ENCODE measurements at places on chromosomes 5 and 9.

GRCh38 chr9:72480921-72481320, 40.5 kb upstream of the TMC1 start:
- no peak for DNase-seq

- DNase-seq = peak; percentile 74
Observed at GRCh38 chr9:107340920-107341632, 58.0 kb downstream of the RAD23B start.

- no peak for DNase-seq
Observed at GRCh38 chr5:144024545-144024944, 145.9 kb downstream of the YIPF5 start.

DNA sequence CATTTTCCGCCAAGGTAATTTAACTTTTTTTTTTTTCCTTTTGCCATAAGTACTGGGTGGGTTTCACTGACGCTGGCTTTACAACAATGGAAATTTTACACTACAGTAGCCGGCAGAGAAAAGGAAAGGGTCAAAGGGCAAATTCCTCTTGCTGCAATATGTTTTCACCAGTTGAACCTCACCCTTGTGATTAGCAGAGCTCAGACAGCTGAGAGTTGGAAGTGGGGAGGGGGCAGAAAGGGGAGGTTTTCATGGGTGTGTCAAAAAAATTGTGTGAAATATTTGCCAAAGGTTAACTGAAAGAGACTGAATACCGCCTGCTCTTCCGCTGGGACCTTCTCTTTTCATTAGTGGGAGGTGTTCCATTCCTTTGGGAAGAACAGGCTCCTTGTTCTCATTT, 296.9 kb downstream of the ADAMTS6 start:
- DNase-seq = no peak

DNA sequence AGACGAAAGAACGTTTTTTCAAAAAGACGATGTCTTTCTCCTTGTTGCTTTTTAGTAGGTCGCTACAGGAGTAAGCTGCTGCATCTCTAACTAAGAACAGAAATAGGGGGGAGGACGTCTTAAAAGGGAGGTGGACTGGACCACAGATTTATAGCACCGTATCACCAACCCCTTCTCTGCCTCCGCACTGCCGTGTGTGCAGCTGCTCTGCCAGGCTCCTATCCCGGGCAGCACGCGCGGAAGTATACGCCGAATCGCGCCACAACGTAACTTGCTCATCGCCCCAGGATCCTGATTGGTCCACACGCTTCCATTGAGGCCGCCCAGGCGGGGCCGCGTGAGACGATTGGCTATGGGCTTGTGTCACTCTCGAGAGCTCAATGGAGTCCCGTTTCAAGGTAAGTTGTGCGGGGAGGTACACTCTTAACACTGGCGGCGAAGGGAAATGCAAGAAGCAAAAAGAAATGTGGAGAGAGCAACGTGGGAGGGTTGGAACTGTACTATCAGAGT, at the start of gene ELAVL2:
Gene ELAVL2, minus strand, starts transcription at position 121 of the 510 bp plus-strand sequence. CDS start 64,006 bp downstream, outside the sequence.
- DNase-seq = no peak

- no peak for DNase-seq
Observed at GRCh38 chr9:136975644-136976043, 1.7 kb upstream of the PTGDS start.

DNA sequence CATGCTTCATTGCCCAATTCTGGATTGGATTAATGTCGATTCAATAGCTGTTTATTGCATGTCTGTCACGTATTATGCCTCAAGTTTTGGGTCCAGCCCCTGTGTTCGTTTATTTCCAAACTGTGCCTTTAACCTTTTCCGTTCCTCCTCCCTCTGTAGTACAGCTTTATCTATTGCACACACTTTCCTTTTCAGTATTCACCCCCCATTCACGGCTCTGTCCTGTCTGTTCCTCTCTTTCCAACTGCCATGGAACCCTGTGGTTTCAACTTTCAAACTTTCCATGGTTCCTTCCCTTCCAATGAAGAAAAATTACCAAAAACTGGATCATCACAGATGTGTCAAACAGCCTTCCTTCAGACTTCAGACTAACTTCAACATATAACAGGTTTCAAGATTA, 17.1 kb downstream of the SMARCA2 start:
- no peak for DNase-seq

DNA sequence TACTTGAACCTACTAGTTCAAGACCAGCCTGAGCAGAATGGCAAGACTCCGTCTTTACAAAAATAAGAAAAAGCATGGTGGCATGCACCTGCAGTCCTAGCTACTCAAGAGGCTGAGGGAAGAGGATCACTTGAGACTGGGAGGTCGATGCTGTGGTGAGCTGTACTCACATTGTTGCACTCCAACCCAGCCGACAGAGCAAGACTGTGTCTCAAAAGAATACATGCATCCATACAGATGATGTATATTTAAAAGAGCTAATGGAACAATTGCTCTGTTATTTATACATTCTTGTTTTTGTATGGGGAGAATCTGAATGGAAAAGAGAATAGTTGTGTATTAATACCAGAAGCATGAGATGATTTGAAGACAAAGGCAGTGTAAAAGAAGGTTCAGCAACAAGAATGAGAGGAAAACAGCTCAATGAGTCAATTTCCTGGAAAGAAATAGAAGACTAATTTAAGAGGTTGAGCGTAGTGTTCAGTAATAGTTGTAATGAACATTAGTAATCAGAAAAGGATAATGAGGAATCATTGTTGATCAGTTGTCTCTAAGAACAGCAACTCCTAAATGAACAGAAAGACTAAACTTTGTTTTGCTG, 1.9 kb upstream of the LRRC70 start:
- no peak for DNase-seq

- DNase-seq = no peak
Observed at GRCh38 chr9:129078691-129079503, 2.0 kb upstream of the DOLPP1 start.

DNA sequence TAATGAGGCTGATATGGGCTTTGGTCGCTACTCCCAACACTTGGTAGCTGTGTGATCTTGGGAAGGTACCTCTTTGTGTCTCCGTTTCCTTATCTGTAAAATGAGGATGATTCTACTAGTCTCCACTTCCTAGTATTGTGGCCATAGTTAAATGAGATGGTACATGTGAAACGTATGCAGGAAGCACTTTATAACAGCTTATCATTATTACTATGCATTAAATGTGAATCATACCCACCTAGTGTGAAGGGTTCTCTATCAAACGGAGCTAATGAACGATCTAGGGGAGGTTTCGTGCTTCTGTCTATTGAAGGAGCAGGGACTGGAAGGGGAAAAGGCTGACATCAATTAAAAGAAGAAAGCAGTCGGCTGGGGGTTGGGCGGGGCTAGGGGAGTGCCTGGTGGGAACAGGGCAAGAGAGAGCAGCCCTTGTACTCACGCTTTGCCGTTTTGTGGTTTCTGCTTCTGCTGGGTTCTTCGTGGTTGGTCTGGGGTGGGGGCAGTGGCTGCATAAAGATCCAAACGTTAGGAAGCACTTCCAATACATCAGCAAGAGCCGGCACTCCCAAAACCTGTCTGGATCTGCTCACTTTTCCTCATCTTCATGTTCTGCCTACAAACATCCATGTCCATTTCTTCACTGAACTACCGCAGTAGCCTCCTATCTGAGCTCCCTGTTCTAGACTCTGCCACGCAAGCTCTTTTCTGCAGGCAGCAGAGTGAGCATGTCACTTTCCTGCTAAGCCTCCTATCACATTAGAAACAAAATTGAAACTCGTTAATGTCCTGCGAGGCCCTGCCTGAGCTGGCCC, 30.8 kb downstream of the LCP2 start:
- peak; percentile 41 for DNase-seq

- DNase-seq = no peak
Observed at GRCh38 chr5:62460578-62460983, 48.0 kb downstream of the IPO11 start.

DNA sequence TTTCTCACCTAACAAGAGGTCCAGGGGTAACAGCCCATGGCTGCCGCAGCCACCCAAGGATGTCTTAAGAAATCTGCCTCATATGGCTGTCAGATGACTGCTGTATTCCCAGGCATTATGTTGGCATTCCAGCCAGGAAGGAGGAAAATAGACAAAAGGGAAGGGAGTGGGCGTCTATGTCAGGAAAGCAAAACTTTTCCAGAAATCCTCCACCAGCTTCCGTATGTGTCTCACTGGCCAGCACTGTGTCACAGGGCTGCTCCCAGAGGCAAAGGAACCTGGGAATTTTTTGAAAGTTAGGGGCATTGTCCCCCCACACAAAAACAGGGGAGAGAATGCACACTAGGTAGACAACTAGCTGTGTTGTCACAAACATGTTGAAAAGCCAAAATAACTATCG, 7.3 kb downstream of the BHMT2 start:
- no peak for DNase-seq

- DNase-seq = no peak
Observed at GRCh38 chr5:136382791-136383190, 17.4 kb upstream of the TRPC7 start.

- no peak for DNase-seq
Observed at GRCh38 chr5:2755076-2755680, 3.7 kb upstream of the IRX2 start.

DNA sequence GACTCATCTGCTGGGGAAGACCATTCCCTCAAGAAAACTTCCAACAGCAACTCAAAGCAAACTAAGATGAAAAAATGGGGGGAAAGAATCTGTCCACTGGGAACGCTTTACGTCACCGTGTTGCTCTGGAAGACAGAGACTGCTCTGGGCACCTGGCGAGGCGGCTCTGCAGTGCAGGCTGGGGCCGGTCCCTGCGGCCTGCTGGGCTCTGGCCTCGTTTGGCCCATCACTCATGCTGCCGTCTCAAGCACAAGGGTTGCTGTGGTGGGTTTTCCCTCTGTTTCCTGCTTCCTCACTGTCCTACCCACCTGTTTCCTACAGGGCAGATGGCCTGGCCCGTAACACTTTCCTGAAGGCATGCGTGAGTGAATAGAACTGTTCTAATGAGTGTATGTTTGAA, 92.9 kb upstream of the OTULINL start:
- no peak for DNase-seq

GRCh38 chr9:16267281-16268066, 603.0 kb downstream of the BNC2 start:
- no peak for DNase-seq

DNA sequence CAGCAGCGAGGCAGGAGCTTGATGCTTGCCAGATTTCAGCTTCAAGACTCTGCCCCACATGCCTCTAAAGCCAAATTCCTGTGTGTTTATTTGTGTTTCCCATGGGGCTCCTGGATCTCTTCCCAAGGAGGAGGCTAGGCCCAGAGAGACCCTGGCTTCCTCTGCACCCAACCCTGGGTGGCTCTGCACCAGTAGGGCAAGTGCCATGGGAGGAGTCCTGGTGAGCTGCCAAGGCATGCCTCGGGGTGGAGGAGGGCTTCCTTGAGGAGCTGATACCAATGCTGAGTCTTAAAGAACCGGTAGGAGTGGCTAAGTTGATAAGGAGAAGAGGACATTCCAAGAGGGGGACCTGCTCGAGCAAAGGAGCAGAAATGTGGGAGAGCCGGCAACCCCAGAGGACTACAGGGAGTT, 6.8 kb upstream of the TIFAB start:
- no peak for DNase-seq

DNA sequence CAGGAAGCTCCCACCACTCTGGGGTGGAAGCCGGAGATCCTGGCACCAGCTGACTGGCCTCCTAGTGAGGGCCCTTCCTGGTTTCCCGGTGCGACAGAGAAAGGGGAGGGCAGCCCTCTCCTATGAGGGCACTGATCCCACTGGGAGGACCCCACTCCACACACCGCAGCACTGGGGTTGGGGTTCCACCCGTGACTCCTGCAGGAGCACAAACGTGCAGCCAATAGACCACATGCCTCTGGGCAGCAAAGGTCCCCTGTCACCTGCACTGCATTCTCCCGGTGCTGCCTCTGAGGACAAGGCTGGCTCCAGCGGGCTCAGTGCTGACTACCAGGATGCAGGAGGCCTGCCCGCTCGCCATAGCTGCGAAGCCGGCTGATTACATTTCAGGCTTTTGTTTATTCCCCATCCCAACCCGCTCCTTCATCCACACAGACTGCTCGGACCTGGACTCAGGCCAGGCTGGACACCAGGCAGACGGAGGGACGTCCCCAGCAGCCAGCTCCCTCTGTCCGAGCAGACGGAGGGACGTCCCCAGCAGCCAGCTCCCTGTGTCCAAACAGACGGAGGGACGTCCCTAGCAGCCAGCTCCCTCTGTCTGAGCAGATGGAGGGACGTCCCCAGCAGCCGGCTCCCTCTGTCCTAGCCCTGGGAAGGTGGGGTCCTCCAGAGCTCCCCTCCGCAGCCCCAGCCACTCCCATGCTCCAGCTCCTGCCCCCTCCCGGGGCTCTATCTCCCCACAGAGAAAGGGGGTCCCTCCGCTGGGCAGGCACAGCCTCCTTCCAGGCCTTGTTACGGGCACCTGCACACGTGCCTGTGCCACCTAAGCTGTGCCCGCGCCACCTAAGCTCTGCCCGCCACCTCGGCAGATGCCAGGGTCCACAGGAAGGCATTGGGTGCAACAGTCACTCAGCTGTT, 8.8 kb upstream of the CEP72 start:
- DNase-seq = no peak

- peak; percentile 64 for DNase-seq
Observed at GRCh38 chr9:137021979-137022661, 5.9 kb downstream of the ABCA2 start.

DNA sequence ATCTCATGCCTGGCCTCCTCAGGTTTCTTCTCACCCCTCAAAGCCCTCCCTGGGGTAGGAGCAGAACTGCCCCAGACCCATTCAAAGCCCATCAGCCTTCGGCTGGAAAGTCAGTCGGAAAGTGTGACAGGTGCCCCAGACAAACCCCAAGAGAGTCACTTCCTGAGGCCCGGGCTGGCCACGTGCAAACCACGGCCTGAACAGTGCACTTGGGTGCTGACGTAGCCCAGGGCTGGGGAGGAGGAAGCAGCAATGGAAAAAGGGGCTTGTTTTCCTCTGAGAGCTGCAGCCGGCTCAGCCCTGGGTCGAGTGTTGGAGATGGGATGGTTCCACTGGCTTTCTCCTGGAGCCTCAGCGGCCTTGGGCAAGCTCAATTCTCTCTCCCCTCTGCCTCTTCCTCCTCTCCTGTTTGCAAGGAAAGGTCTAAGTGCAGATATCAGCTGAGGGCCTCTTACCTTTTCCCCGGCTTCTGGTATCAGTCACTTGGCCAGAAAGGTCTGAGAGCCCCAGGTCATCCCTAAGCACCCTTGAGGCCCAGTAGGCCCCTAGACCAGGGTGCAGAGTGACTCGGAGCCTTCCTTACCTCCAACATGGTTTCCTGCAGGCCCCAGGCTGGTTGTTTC, 5.9 kb upstream of the EGR1 start:
- DNase-seq = peak; percentile 67

GRCh38 chr9:27353474-27354229, 56.7 kb upstream of the EQTN start:
- DNase-seq = no peak

- DNase-seq = no peak
Observed at GRCh38 chr9:116155698-116156039, 2.1 kb downstream of the PAPPA start.

Data from stimulated activated CD4-positive, alpha-beta T cell treated with anti-CD3 and anti-CD28 coated beads, Interleukin-15, amount 100 ng/mL, for 1 hour (primary cell).